ENCODE measurements at places on chromosomes 16 and 17.

GRCh38 chr17:19753051-19753509 is 5.0 kb upstream of the ALDH3A1 start:
- DNase-seq, result peak; percentile 82

GRCh38 chr16:88522276-88522949 is 47.8 kb upstream of the ZC3H18 start:
- DNase-seq, result no peak

DNA sequence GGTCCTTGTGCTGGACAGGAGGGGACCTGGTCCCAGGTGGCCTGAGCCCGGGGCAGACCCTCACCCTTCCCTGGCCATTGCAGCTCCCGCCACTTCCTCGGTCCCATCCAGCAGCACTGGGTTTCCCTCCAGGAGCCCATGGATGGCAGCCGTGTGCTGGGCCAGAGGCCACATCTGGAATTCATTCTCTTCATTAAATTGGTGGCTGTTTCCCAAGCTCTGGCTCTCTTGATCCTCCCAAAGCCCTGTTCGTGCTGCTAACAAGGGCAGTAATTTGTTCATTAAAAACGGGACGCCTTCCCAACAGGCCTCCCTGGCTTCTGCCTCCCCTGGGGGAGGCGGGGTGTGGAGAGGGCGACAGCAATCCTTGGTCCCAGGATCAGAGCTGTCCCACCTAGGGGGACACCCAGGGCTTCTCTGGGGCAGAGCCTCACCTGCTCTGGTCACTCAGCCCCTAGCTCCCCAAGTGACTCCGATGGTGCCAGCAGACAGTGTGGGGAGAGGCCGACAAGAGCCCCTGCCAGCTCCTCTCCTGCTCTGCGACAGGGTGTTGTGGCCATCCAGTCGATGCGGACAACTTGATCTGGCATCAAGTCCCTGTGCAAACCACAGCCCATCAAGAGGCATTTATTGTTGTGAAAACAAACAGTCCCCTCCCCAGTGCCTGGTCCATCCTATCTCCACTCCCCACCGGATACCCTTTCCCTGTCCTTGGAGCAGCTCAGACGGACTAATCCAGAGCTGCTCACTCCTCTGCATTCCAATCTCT is 44.0 kb downstream of the SDK2 start:
- no peak for DNase-seq

- DNase-seq, result no peak
Observed at GRCh38 chr17:10790491-10791401, 13.2 kb downstream of the TMEM238L start.

GRCh38 chr17:66185862-66186261 is 6.1 kb downstream of the CEP112 start:
- no peak for DNase-seq

DNA sequence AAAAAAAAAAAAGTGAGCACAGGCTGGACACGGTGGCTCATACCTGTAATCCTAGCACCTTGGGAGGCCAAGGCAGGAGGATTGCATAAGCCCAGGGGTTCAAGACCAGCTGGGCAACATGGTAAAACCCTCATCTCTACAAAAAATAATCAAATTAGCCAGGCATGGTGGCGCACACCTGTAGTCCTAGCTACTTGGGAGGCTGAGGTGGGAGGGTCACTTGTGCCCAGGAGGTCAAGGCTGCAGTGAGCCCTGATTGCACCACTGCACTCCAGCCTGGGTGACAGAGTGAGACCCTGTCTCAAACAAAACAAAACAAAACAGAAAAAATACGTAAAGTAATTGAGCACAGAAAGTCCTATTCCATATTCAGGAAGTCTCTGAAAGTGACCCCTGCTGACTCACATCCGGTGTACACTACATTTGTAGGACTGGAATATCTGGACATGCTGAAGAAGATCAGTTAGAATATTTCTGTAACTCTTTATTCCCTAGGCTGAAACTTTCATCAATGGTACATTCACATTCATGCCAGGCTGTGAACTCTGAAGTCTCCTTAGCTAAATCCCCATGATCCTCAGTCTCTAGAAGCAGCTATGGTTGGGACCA is 66.0 kb upstream of the HAS3 start:
- DNase-seq, result no peak

DNA sequence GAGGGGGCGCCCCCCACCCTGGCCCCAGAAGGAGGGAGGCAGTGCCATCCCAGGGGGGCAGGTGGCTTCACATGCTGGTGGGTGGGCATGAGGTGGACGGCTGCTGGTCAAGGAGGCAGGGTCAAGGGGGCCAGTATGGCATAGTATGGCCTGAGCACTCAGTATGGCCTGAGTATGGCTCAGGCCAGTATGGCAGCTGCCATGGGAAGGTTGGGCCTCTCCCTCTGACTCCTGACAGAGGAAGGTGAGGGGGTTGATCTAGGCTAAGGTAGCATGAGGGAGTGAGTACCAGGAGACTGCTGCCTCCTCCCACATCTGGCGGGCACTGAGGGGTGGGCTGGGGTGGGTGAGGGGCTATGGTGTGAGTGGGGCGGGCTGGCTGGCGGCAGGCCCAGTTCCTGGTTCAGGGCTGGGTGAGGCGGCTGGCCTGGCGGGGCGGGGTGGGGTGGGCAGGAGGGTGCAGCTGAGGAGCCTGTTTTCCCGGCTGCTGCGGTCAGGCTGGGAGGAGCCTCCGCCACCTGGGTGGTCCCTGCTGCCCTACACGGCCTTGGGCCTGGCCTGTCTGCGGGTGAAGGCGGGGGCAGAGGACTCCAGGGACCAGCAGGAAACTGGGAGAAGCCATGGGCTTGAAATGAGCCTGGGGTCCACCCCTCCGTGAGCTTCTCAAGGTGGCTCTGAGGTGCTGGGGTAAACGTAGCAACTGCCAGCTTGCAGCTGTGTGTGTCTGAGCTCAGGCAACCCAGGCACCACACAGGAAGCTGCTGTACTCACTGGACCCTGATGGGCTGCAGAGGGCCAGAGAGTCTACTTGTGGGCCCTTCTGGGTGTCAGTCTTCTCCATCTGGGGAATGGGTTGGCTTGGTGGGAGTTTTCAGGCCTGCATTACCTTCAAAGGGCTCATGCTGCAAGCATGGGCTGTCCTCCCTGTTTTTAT is 57.0 kb downstream of the RAI1 start:
- DNase-seq, result no peak

- no peak for DNase-seq
Observed at GRCh38 chr17:14759325-14759724, 458.4 kb downstream of the HS3ST3B1 start.

- peak; percentile 51 for DNase-seq
Observed at GRCh38 chr17:58279016-58279711, 1.6 kb downstream of the MPO start.

DNA sequence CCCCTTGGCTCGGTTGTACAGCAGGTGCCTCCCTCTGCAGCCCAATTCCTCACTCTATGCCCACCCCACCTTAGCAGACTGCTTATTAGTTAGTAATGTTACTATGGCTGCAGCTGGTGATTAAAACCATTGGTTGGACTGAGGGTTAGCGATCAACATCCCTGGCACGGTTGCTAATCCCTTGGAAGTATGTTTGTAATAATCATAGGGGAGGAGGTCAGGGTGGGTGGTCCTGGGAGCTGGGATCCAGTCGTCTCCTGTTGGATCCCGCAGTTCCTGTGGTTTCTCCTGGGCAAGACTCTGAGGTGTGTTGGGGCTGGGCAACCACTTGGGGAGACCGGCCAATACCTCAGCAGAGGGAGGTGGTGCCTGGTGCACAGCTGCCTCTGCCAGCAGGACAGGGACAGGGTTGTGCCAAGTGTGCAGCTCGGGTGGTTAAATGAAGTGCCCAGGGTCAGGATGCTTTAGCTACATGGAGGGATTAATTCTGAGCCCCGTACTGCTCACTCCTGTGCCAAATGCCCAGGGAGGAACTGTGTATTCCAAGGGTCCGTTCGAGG is 38.0 kb downstream of the FZD2 start:
- no peak for DNase-seq

DNA sequence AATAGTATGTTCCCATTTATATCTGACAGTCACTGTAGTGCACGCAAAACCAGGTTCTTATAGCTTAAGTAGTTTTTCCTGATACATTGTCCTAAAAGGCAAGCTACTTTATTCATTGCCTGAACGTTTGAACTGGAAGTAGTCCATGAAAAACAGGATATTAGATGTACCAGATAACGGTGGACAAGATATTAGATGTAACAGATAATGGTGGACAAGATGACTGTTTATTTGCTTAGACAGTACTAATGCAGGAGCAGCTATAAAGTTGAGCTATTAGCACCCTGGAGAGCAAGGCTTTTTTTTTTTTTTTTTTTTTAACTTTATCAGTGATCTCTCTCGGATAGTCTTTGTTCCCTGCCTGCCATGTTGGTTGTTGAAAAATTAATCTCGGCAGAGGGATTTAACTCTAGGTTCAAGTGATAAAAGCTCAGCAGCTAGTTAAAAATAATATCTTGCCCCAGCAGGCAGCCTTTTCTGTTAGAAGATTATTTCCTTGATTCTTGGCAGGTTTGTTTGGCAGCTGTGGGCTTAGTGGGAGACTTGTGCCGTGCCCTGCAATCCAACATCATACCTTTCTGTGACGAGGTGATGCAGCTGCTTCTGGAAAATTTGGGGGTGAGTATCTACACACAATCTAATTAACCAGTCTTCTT is 17.3 kb upstream of the TBKBP1 start:
- no peak for DNase-seq

DNA sequence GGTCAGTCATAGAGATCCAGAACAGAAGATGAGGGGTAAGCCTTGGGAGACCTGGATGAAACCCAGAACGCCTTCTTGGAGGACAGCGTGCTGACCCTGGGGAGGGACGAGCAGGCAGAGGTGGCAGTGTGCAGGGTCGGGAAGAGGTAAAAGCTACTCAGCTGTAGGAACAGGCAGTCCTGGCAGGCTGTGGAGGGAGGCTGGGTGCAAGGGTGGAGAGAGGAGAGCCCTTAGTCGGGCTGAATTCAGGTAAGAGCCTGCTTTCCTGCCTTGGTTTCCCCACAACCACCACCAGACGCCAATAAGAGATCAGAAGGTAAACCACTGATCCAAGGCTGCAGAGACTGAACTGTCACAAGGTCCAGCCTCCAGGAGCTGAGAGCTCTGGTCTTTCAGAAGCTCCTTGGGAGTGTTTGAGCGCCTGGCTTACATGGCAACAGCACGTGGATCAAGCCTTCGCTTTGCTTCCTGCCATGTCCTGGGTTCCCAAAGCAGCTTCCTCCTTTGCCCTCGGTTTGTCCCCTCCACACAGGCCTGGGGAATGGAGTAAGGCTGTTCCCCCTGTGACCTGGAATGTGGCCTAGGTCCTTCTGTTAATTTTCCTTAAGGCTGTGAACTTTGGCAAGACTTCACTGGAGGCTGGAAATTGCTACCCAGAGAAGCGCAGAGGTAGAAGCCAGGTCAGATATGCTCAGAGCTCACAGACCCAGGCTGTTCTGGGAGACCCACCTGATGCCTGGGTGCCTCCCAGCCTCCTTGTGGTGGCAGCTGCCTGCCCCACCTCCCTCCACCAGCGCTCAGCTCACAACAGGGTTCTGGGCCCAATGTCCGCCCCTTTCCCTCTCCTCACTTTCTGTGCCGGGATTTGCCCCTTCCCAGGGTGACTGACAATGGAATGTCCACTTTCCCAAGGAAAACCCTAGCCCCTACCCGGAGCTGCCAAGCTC is 3.9 kb upstream of the PDK2 start:
- no peak for DNase-seq

DNA sequence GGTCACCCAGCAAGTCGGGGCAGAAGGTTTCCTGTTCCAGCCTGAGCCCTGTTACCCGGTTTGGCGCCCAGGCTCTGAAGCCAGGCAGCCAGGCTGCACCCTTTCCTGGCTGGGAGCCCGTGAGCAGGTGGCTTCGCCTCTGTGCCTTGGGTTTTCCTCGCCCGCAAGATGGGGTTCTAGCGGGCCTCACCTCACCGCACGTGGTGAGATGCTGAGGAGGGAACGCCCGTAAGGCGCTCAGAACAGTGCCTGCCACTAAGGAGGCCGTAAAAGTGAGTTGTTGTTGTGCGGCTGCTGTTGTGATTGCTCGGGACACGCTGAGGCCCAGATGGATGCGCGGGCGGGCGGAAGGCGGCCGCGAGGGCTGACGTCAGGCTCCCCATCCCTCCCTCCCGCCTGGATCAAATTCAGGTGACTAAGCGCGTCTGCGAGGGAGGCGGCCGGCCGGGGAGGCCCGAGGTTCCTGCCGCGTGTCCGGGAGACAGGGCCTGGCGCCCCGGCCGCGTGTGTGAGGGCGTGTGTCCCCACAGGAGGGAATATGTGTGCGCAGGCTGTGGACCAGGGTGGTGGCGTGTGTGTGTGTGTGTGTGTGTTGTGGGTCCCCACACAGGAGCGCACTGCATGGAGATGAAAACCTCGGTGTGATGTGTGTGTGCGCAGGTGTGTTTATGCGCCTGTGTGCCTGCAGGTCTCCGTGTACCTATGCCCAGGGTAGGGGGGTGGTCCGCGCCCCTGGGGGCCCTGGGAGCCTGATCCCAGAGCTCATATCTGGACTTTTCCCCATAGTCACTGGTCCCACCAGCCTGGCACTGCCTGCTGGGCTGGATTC is 4.3 kb downstream of the CAMKK1 start:
- peak; percentile 90 for DNase-seq

DNA sequence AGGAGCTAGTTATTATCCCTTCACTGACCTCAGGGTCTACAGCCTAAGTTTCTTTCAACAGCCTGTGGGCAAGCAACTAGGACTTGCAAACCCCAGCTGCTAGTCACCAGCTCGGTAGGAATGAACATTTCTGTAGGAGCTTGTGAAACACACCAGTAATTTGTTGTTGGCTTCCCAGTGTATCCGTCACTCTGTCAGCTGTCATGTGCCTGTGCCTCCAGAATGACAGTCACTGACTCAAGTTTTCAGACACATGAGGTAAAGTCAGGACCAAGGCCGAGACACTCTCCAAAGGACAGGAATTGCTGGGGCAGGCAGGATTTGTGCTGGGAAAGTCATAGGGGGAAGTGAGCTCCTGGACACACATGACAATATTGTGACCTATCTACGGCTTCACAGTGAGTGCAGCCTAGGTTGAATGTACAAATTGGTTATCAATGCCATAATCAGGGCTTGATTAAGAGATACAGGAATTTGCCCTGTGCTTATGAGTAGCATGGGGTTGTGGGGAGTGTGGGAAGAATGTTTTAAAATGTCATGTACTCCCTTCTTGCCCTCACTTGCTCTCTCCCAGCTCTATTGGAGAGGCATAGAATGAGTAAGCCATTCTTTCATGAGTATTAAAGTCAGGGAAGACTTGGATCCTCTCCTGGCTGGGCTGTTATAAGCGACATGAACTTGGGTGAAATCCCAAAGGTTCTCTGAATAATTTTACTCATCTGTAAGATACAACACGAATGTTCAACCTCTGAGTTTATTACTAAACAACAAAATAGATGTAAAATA is 391.4 kb downstream of the UTP18 start:
- no peak for DNase-seq

GRCh38 chr16:82996814-82997213 is 370.0 kb downstream of the CDH13 start:
- no peak for DNase-seq

DNA sequence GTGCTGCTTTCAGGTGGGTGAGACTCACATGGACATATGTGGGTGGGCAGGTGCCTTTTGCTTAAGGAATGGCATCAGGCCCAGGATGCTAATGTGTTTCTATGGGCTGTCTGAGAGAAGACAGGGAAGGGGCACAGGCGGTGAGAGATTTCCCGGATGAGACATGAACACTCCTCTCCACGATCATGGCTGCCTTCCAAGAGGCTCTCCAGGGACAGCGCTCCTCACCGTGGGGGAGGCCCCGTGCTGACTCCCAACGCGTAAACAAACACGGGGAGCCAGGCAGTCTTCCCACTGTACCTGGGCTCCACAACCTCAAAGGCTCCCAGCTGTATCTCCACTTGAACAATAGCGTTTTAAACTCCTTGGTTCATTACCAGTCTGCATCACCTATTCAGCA is 42.8 kb downstream of the CDK5R1 start:
- DNase-seq, result no peak

GRCh38 chr16:71337631-71338030 is 20.9 kb upstream of the CALB2 start:
- DNase-seq, result no peak

- DNase-seq, result no peak
Observed at GRCh38 chr16:27780468-27781194, 230.7 kb downstream of the KATNIP start.
